ENCODE measurements at places on chromosomes 6 and 20.

- H3K4me3 ChIP-seq = no peak overlapping the region
- H3K27ac ChIP-seq = no peak overlapping the region
- no peaks in the 10 kb centered on the region for H3K27me3 ChIP-seq
- no peaks in the 10 kb centered on the region for H3K4me1 ChIP-seq
- no peak for DNase-seq
- no peaks in the 10 kb centered on the region for H3K36me3 ChIP-seq
These were observed 563.9 kb downstream of the TFAP2A start for GRCh38 chr6:9851006-9851405.

GRCh38 chr6:13787137-13787536 lies 27.2 kb downstream of the MCUR1 start:
- no peak for DNase-seq
- H3K36me3 ChIP-seq = peaks cover 3% of the 10 kb centered on the region
- H3K4me3 ChIP-seq = no peak overlapping the region
- H3K27me3 ChIP-seq = no peaks in the 10 kb centered on the region
- peaks cover 10% of the 10 kb centered on the region for H3K4me1 ChIP-seq

- H3K4me3 ChIP-seq = no peak overlapping the region
- H3K4me1 ChIP-seq = peaks cover 11% of the 10 kb centered on the region
- H3K27me3 ChIP-seq = no peaks in the 10 kb centered on the region
- H3K36me3 ChIP-seq = no peaks in the 10 kb centered on the region
- no peak for DNase-seq
These were observed 40.7 kb downstream of the KCNK5 start for GRCh38 chr6:39188571-39188970.

DNA sequence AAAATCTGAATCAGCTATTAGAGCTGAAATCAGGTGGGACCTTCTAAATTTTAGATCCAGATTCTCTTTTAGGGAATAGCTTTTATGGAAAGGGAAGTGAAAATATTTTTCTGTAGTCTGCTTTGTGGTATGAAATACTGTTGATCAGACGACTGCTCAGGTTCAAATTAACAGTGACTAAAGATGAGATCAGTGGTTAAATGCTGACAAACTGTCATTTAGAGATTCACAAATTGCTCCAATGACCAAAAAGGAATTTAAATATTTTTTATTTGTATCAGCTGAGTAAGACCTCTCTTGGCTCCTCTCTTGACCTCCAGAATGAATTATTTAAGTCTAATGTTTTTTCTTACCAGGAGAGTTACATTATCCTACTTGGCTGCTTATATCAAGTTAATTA lies 77.3 kb downstream of the KCNQ5 start:
- DNase-seq = no peak
- no peak overlapping the region for H3K4me3 ChIP-seq
- no peaks in the 10 kb centered on the region for H3K36me3 ChIP-seq
- H3K27ac ChIP-seq = no peak overlapping the region

GRCh38 chr6:71544028-71544427 lies 255.4 kb downstream of the OGFRL1 start:
- no peaks in the 10 kb centered on the region for H3K36me3 ChIP-seq
- no peaks in the 10 kb centered on the region for H3K27me3 ChIP-seq
- no peak for DNase-seq

DNA sequence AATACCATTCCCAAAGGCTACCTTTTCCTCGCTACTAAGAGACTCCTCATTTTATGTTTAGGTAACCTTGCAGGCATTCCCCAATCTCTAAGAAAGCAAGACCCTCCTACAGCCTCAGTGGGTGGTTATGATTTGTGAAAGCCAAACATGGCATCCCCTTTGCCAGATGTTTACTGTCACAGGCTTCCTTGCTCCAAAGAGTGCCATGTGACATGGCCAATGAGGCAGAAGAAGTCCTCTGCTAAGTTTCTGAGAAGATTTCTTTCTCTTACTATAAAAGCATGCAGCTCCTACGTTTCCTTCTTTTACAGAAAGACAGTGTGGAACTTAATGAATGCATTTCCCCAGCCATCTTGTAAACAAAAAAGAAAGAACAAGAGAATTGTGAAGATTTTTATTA lies 688.2 kb downstream of the TBC1D32 start:
- no peak overlapping the region for H3K4me3 ChIP-seq
- no peak overlapping the region for H3K27ac ChIP-seq
- DNase-seq = no peak

DNA sequence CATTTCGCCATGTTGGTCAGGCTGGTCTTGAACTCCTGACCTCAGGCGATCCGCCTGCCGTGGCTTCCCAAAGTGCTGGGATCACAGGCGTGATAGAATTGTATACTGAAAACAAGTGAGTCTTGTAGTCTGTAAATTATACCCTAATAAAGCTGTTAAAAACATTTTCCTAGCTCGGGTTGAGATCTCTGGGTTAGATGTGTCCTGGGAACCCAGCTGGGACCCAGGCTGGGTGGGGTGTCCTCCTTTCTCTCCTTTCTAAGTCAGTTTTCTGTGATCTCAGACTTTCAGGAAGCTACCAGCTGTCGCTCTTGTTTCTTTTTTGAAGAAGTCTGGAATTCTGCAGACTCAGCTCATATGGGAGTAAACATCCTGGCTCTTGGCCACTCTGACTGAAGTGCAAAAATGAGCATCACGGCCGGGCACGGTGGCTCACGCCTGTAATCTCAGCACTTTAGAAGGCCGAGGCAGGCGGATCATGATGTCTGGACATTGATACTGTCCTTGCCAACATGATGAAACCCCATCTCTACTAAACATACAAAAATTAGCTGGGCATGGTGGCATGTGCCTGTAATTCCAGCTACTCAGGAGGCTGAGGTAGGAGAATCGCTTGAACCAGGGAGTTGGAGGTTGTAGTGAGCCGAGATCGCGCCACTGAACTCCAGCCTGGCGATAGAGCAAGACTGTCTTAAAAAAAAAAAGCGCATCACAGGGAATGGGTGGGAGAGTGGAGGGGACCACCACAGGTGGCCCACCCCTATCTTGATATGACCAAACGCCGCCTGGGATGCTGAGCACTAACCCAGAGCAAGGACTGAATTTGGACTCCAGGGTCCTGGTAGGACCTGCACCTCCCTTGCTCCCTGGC lies 9.9 kb upstream of the PCIF1 start:
- H3K36me3 ChIP-seq = peaks cover 5% of the 10 kb centered on the region
- no peak overlapping the region for H3K27ac ChIP-seq
- peaks cover 16% of the 10 kb centered on the region for H3K4me1 ChIP-seq
- peaks cover 23% of the 10 kb centered on the region for H3K27me3 ChIP-seq
- no peak for DNase-seq

DNA sequence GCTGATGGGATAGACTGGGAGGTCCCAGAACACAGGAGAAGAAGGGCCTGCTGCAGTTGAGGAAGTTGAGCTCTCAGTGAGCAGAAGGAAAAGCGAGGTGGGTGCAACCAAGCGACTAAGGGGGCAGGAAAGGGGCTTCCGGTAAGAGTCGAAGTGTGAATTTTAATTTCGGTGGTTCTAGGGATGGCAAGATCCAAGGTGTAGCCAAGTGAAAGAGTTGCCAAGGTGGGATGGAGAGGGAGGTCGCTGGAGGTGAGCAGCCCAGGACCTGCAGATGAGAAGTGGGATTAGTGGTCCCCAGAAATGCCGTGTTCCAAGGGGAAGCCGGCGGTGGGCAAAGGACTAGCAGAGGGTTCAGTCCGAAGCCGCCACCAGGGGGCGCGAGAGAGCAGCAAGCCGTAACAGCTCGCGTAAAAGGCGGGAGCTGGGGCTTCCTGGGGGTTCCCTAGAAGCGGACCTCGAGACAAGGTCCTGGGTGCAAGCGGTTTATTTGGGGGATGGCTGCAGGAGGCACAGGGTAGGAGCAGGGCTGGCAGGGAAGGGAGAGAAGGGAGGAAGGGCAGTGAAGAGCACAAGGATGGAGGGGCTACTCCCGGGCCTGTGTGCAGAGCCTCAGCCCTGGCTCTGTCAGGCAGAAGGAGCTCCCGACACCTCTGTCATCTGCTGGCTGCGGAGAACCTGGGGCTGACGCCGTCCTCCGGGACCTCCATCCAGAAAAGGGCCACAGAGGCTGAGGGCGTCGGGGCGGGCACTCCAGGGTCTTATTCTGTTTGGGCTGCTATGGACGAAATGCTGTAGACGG lies 103.6 kb downstream of the PAX1 start:
- no peaks in the 10 kb centered on the region for H3K27me3 ChIP-seq
- H3K4me3 ChIP-seq = no peak overlapping the region
- H3K36me3 ChIP-seq = no peaks in the 10 kb centered on the region
- peak; percentile 26 for DNase-seq
- no peaks in the 10 kb centered on the region for H3K4me1 ChIP-seq
- H3K27ac ChIP-seq = no peak overlapping the region

GRCh38 chr20:19161336-19161735 lies 51.1 kb upstream of the SLC24A3 start:
- no peak overlapping the region for H3K27ac ChIP-seq
- no peak overlapping the region for H3K4me3 ChIP-seq
- no peaks in the 10 kb centered on the region for H3K36me3 ChIP-seq

- H3K4me1 ChIP-seq = peaks cover 44% of the 10 kb centered on the region
- H3K4me3 ChIP-seq = no peak overlapping the region
- no peak overlapping the region for H3K27ac ChIP-seq
These were observed 6.7 kb downstream of the SFT2D1 start for GRCh38 chr6:166335378-166336302.

DNA sequence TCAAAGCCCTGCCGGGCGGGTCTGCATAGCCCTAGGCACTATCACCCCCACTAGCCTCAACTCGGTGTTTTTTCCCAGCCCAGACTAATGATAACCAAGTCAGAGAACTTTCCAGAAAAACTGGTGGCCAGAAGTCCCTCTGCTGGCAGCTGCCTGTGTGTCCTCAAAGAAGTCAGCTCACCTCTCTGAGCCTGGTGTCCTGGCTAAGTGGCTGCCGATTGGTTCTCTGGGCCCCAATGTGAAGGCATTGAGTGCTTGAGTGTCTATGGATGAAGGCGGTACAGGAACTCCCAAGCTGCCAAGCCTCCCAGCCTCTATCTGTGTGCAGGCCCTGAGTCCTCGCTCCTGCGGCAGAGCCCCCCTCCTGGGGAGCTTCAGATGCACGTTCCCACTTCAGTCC lies 355.6 kb downstream of the TAF4 start:
- no peak overlapping the region for H3K27ac ChIP-seq
- no peak overlapping the region for H3K4me3 ChIP-seq
- no peak for DNase-seq
- H3K4me1 ChIP-seq = no peaks in the 10 kb centered on the region
- no peaks in the 10 kb centered on the region for H3K36me3 ChIP-seq

DNA sequence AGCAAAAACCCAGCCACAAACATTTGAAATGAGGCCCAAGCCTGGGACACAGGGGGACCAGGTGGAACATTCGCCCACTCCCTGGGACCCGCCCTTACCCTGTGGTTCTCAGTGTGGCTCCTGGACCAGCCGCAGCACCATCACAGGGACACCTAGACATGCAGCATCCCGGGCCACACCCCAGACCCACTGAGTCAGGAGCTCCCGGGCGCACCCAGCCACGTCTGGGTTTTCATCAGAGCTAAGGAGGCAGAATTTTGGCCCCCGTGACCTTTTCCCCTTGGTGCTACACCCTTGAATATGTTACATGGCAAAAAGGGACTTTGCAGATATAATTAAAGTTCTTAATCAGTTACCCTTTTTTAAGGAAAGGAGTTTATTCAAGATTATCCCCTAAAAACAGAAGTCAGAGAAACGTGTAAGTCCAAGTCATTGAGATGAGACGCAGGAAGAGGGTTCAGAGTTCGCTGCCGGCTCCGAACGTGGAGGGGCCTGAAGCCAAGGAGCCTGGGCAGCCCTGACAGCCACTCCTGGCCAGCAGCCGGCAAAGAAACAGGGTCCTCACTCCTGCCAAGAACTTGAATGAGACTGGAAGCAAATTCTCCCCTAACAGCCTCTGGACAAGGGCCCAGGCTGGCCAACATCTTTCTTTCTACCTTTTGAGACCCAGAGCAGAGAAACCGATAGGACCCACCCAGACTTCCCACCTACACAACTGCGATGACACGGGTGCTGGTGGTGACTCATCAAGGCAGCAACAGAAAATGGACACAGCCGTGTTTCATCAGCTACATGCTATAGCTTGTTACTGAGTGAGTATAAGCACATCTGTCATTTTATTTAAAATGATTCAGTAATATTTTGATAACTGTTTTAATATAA lies 25.3 kb downstream of the BFSP1 start:
- peak overlapping the region; percentile 90 for H3K4me3 ChIP-seq
- peak overlapping the region; percentile 86 for H3K27ac ChIP-seq
- DNase-seq = no peak
- no peaks in the 10 kb centered on the region for H3K27me3 ChIP-seq
- peaks cover 31% of the 10 kb centered on the region for H3K4me1 ChIP-seq

DNA sequence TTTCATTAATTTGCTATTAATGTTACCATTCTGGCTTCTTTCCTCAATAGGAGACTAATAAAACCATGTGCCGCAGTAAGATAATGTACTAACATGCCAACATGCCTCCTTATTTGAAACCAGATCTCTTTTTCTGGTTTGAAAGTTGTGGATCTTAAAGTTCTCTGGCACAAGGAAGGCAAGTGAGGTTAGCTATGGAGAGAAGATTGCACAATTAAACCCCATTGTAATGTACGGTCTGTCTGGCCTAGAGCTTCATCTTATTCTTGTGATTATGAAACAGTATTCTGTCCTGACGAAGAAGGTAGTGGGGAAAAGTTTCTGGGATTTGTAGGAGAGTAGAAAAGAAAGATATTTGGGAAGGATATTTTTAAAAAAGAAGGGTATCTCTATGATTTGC lies 68.4 kb downstream of the EYA4 start:
- H3K4me1 ChIP-seq = no peaks in the 10 kb centered on the region
- H3K27me3 ChIP-seq = no peaks in the 10 kb centered on the region
- H3K27ac ChIP-seq = no peak overlapping the region
- no peak for DNase-seq

All from T-helper 17 cell (primary cell).